ENCODE measurements at places on chromosomes 12 and 14.

- DNase-seq = no peak
These were observed 375.2 kb downstream of the FSCB start for GRCh38 chr14:44131861-44132260.

DNA sequence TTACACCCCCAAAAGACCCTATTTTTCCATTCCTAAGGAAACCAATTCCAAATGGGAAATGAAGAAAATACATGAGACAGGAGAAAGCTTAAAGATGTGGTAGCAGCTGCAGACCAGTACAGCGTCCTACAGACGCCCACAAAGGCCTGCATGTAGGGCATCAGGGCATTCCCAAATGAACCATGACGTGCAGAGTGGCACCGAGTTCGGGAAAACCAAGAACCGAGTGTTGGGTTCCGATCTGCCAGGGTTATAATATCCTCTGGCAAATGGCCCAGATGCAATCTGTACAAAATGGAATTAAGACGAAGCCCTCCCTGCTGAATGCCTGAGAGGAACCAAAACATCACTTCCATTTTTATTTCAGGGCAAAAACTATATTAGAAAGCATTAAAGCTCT lies 34.4 kb upstream of the SELPLG start:
- DNase-seq = no peak

DNA sequence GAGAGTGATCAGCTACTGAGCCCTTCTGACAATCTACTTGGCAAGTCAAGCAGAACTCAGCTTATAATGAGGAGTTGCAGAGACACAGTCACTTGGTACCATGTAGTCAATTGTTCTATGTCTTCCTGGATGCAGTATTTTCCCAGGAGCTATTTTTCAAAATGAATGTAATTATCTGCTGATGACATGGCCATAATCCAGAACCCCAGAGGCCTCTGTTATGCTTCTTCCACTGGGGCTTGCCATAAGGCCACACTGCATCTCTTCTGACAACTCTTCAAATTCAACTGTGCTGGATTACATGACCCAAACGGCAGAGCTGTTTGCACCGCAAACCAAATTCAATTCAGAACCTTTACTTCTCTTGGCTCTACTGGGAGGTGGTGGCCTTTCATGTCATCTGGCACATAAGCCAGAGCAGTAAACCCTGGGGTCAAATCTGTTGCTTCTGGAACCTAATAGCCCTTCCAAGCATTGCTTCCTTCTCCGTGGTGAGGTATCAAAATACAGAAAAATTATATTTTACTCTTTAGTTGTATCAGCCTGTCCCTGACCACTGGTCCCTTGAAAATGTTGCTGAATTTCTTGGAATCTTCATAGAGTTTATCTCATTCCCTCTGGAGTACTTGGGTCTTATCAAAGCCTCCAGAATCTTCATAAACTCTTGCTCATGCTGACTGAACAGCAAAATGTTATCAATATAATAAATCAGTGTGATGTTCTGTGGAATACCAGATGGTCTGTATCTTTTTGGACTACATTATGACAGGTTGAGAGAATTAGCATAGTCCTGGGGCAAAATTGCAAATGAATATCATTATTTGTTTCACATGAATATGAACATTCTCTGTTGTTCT lies 79.4 kb upstream of the DCN start:
- no peak for DNase-seq

DNA sequence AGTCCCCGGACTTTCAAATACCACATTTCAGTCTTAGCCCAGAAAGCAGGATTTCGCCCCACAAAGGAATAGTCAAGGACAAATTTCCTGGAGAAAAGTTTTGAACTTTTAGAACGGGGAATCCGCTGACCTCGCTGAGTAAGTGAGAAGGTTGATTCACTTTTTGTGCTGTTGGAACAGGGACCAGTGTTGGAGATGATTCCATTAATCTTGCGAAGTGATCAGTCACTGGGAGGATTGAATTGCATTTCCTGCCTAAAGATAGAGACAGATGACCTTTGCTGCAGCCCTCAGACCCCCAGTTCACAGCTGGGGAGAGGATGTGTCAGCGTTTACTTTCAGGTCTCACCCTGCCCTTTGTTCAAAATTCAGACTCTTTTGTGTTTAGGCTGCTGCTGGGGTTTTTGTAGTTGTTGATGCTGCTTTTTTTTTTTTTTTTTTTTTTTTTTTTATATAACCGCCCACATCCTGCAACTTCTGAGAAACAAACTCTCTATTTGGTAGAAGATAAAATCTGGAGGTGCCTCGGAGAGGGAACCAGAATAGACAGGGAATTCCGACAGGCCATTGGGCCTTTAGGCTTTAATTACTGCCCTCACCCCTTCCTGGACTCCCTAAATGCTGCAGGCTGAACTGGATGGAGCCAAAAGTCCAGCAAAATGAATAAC lies 9.8 kb upstream of the KDM2B start:
- DNase-seq = peak; percentile 37

DNA sequence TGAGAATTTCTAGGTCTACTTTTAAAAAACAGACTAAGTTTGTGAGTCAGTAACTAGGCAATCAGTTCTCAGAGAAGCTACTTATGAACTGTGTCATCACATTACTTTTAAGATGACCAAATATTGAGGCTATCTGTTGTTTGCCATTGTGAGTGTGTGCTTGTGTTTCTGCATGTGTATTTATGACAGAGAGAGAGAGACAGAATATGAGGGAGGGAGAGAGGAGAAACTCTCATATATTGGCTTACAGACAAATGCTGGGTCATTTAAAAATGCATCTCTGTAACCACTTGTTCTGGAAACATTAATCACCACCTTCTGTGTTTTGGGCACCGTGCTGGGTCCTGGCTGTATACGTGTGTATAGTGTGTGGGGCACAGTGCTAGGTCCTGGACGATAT lies 161.5 kb upstream of the FRMD6 start:
- DNase-seq = no peak

DNA sequence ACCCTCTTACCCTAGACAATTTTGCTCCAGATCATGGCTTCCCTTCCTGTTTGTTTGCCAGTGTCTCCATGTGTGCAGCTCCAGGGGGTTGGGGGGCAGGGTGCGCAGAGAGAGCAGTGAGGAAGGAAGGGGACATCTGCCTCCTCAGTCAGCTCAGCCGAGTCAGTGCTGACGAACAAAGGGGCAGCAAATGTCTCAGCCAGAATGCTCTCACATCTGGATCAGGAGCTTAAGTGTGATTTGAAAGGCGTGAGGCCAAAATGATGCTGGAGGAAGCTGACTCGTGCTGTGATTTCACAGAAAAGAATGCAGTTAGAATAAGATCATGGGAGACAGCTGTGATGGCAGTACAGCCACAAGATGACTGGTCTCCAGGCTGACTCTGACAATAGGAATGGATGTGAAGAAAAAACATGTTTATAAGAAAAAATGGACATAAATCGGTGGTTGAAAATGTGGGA lies 27.1 kb upstream of the CDK17 start:
- DNase-seq = peak; percentile 33

DNA sequence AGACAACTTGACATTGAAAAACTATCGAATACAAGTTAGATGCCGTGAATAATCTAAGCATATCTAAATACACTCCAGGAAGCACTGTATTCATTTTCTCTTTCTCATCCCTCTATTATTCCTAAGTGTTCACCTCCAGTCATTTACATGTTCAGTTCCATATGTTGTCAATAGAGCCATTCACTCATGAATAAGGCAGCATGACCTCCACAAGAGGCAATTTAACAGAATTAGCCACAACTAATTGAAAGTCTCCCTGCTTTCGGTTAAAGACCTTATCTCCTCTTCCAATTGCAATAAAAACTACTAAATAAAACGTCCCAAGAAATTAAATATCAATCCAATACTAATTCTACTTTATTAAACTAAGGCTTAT lies 1.8 kb downstream of the LRIG3 start:
- no peak for DNase-seq

DNA sequence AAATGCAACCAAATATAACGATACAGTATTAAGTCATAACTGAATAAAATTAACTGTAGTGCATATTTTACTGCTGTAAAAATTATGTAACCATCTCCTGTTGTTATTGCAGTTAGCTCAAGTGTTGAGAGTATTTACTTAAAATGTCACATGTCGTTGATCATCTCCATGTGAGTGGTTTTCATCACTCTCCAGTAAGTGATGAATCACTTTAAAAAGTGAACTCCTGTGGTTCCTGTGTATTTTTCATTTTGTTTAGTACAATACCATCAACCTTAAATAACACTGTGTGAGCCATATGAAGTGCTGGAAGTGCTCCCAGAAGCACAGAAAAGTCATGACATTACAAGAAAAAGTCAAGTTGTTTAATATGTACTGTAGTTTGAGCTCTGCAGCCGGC lies 104.7 kb upstream of the SLCO1B1 start:
- DNase-seq = no peak

- peak; percentile 59 for DNase-seq
These were observed 2.5 kb upstream of the LRRK2 start for GRCh38 chr12:40222247-40222646.

DNA sequence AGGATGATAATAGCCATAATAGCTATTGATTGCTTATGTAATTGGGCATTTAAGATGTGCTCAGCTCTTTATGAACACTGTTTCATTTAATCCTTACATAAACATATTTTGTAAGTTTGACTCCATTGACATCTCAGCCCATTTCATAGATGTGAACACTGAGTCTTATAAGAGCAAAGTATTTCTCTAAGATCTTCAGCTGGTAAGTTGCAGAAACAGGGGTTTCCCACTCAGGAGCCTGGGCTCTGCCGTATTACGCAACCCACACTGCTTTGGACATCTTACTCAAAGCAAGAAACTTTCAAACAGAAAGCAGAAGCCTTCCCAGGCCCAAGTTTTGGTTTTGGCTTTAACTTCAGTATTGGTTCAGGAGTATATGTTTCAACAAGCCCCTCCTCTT lies 705.1 kb downstream of the MED13L start:
- peak; percentile 45 for DNase-seq

DNA sequence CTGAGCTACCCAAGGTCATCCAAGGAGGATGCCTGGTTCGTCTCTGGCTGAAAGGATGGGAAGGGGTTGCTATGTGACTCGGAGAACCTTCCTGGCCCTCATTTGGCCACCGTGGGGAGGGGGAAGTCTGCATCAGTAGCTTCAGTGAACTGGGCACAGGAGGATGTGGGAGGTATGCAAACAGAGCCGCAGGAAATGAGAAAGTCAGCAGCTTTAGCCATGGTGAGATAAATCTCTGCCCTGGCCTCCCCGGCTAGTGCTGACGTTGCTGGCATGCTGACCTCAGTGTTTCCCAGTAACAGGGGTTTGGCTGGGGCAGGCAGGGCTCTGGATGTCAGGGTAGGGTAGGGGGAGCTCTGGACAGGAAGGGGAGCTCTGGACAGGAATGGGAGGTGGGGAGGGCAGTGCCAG lies 2.3 kb upstream of the CEBPE start:
- DNase-seq = peak; percentile 37

- DNase-seq = peak; percentile 93
These were observed 191.6 kb downstream of the DUSP6 start for GRCh38 chr12:89160716-89161123.

GRCh38 chr12:66044731-66045130 lies 85.8 kb downstream of the LLPH start:
- no peak for DNase-seq

- peak; percentile 27 for DNase-seq
These were observed 60.9 kb downstream of the EMP1 start for GRCh38 chr12:13257356-13257875.

- DNase-seq = no peak
These were observed 26.8 kb upstream of the KCNK13 start for GRCh38 chr14:90034835-90035525.

DNA sequence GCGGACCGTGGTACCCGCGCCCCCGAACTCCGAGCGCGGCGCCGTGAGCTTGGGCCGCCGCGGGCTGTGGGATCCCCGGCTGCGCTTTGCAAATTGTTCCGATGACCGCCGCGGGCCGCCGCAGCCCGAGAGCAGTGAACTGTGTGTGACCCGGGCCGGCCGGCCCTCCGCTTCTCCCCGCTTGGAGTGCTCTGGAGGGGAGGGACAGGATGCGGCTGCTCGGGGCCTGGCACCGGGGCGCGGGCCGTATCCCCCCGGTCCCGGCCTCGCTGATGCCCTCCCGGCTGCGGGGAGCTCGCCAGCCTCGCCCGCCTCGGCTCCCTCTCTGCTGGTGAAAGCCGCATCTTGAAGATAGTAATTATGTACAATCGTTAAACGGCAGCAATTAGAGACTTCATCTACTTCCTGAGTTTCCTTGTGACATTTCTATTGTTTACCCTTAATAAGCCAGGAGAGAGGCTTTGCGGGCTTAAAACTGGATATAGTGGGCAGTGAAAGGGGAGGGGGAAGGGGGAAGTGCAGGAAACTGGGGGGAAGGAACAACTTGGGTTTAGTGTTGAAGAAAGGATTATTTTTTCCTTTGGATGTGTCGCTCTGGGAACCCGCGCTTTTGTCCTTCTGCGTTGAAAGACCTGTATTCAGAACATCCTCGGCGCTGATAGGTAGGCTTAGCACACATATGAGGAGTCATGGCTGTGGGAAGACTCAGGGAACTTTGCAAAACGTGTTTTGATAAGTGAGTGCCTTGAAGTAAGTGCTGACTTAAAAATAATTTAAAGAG lies 1.2 kb downstream of the PELI2 start:
- DNase-seq = peak; percentile 60

DNA sequence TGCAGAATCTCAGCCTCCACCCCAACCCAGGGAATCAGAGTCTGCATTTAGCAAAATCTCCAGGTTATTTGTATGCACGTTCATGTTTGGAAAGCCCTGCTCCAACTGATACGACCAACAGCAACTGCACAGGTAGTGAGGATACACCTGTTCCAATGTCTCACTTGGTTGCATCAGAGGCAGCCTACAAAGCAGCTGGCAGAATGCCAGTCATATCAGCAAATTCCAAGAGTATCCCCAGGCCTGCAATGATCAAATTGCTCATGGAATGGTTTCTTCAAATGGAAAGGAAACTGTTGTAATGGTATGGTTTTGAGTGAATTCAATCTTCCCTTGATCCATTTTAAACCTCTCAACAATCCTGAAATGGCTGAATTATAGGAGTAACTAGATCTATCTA lies 75.4 kb downstream of the GRIP1 start:
- DNase-seq = no peak

DNA sequence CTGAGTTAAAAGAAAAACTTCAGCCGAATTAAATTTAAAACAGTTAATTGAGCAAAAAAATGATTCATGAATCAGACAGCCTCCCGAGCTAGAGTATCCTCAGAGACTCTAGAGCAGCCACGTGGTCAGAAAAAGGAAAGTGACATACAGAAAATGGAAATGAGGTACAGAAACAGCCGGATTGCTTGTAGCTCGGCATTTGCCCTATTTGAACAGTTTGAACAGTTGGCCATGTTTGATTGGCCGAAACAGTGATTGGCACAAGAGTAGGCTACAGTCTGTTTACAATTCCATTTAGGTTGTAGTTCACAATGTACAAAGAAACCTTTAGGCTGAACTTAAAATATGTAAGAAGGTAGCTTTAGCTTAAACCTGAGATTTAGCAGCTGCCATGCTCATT lies 12.9 kb upstream of the OXA1L start:
- peak; percentile 75 for DNase-seq

GRCh38 chr14:37428954-37429353 lies 166.1 kb downstream of the FOXA1 start:
- DNase-seq = no peak

GRCh38 chr14:96103075-96103474 lies 63.9 kb downstream of the C14orf132 start:
- no peak for DNase-seq

- no peak for DNase-seq
These were observed 12.5 kb downstream of the SPTB start for GRCh38 chr14:64867182-64867581.
